Adrenal gland (tissue), 19 donors: ENCODE measurements at places on chromosomes 11 and 22. TPM values are rescaled to one million over a fixed set of nuclear protein-coding genes. Genes with fewer than 3 reads are reported as not detected.

GRCh38 chr11:10604798-10605197 lies 36.3 kb upstream of the LYVE1 start:
- DNase-seq, result no peak

- DNase-seq, result no peak
These were observed 5.3 kb downstream of the BDNF start for GRCh38 chr11:27694992-27695391.

GRCh38 chr11:28616160-28616965 lies 508.2 kb downstream of the METTL15 start:
- DNase-seq, result no peak

DNA sequence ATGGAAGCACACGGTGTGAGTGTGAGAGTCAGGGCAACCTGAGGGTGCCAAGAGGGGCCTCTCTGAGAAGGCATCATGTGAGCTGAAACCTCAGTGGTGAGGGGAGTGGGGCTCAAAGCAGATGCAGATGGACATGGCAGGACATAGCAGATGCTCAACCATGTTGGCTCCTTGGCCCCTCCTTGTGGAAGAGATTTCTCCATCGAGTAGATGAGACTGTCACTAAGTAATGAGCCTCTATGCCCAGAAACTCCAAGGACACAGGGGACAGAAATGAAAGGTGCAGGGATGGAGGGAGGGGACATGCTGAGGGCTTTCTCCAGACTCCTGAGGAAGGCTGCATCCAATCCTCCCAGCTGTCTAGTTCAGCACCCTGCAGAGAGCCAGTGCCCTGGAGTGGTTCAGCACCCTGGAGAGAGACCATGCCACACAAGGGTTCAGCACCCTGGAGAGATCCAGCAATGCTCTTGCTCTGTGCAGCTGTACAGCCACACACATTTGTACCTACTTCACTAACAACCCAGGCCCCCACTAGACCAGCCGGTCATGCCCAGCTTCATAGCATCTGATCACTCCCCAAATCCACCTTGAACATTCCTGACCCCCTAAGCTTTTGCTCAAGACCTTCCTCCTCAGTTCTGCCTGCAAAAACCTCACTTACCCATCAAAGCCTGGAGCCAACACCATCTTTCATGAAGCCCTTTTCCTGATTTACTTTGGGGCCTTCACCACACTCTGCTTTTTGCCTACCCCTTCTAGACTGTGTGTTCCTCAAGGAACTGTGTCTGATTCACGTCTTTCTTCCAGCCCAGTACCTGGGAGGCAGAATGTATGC lies 252.0 kb downstream of the CTTN start:
- peak; percentile 74 for DNase-seq

DNA sequence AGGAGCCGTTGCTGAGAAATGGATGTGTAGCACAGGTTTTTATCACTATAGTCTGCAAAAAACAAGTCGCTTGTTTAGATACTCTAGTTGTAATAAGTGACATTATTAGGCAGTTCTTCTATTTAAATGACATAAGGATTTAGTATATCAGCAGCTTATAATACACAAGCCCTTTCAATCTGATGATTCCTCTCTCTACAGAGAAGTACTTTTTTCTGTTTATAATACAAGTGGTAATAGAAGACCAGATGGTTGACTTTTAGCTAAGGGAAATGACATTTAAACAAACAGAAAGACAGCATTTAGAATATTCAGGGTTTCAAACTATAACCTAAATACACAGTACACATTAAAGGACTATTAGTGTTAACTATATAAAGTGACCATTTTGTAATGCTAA lies 60.4 kb downstream of the IMMP1L start:
- DNase-seq, result no peak

DNA sequence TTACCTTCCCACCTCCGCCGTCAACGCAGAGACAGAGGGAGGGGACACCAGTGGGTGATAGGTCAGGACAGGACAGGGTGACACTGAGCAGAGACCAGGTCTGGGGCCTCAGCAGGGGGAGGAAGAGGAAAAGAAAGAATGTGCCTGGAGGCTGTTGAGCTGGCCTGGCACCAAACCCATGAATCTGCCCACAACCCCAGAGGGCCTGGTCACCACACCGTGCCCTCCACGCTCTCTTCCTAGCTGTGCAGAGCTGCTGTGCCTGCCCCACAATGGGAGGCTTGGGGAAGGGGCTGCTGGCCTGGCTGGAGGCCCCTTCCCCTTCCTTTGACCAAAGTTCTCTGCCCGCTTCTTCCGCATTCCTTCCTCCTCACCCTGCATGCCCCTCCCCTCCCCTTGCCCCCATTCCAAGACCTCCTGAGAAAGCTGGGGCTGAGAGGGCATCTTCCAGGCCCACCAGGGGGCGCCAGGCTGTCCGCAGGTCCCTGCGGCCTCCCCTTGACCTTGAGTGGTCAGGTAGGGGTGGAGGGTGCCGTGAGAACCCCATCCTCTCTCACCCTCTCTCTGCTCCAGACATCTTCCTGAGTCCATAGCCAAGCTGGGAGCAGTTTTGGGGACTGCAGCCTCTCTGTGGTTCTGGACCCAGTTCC lies 11.0 kb upstream of the CACNA1I start:
- peak; percentile 35 for DNase-seq

DNA sequence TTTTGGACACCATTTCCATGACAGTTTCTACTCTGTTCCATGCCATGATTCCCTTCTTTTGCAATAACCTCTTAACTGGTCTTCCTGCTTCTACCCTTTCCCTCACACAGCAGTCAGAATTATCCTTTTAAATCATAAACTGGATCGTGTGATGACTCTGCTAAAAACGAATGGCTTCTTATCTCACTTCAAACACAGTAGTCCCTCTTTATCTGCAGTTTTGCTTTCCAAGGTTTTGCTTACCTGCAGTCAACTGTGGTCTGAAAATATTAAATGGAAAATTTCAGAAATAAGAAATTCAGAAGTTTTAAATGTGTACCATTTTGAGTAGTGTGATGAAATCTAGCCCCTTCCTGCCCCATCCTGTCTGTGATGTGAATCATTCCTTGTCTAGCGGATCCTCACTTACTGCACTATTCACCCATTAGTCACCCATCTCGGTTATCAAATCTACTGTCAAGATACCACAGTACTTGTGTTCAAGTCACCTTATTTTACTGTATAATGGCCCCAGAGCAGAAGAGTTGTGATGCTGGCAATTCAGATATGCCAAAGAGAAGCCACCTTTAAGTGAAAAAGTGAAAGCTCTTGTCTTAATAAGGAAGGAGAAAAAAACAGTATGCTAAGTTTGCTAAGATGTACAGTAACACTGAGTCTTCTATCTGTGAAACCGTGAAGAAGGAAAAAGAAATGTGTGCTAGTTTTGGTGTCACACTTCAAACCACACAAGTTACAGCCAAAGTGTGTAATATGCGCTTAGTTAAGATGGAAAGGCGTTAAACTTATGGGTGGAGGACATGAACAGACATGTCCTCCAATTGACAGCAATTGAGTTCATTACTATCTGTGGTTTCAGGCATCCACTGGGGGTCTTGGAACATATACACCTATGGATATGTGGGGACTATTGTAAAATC lies 283.0 kb downstream of the DDX10 start:
- DNase-seq, result no peak

- no peak for DNase-seq
These were observed 12.3 kb downstream of the KCNJ1 start for GRCh38 chr11:128854841-128855240.

DNA sequence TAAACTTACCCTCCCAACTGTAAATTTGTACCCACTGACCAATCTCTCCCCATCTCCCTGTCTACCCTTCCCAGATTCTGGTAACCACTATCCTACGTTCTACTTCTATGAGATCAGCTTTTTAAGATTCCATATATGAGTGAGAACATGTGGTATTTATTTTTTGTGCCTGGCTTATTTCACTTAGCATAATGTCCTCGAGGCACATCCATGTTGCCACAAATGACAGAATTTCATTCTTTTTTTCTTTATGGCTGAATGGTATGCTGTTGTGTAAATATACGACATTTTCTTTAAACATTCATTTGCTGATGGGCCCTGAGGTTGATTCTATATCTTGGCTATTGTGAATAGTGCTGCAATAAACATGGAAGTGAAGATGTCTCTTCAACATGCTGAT lies 74.7 kb upstream of the RRM1 start:
- no peak for DNase-seq

DNA sequence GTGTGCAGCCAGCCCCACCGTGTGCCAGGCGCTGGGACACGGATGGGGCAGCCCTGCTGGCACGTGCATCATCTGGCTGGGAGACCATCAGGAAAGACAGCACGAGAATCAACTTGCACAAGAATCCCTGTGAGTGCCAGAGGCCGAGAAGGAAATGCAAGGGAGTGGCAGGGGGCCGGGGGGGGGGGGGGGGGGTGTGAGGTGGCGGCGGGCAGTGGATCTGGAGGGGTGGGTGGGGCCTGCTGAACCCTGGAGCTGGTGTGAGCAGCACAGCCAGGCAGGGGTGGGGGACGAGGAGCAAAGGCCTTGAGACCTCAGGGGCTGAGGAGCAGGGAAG lies 14.0 kb upstream of the FLRT1 start:
- DNase-seq, result no peak

GRCh38 chr11:34866375-34866774 lies 49.8 kb downstream of the APIP start:
- DNase-seq, result no peak

DNA sequence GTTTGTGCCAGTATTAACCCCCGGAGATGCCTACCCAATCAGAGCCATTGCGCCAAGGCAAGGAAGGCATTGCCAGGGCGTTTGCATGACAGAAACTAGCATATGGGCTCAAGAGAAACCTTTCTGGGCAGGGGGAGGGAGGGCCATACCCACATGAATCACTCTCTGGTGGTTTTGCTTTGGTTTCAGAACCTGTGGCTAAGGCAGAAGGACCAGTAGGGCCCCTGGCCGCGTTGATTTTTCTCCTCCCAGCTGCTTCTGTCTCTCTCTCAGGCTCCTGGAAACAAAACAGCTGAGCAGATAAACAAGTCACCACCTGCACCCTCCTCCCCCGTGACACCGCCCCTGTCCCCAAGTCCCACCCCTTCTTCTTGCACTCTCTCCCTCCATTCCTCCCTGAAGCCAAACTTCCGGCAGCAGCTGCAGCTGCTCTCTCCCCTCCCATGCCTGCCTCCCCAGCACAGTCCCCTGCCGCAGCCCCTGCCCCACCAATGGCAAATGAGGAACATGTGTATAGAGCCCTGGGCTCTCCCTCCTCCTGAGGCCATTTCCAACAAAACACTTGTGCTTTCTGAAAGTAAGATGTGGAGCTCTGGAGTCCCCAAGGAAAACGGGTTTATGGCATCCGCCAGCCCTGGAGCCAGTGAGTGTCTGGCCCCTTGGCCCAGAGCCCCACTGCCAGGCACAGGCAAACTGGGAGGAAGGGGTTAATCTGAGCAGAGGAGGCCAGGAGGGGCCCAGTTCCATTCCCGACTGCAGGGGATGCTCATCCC lies 39.0 kb upstream of the ADA2 start:
- peak; percentile 64 for DNase-seq

- no peak for DNase-seq
These were observed 65.3 kb upstream of the SLN start for GRCh38 chr11:107777110-107777509.

GRCh38 chr22:46651316-46651715 lies 31.1 kb downstream of the GRAMD4 start:
- DNase-seq, result no peak

GRCh38 chr11:97772705-97773104 lies 1248.0 kb upstream of the CNTN5 start:
- DNase-seq, result no peak

- DNase-seq, result no peak
These were observed 911 bp downstream of the A4GALT start for GRCh38 chr22:42719656-42720262.

DNA sequence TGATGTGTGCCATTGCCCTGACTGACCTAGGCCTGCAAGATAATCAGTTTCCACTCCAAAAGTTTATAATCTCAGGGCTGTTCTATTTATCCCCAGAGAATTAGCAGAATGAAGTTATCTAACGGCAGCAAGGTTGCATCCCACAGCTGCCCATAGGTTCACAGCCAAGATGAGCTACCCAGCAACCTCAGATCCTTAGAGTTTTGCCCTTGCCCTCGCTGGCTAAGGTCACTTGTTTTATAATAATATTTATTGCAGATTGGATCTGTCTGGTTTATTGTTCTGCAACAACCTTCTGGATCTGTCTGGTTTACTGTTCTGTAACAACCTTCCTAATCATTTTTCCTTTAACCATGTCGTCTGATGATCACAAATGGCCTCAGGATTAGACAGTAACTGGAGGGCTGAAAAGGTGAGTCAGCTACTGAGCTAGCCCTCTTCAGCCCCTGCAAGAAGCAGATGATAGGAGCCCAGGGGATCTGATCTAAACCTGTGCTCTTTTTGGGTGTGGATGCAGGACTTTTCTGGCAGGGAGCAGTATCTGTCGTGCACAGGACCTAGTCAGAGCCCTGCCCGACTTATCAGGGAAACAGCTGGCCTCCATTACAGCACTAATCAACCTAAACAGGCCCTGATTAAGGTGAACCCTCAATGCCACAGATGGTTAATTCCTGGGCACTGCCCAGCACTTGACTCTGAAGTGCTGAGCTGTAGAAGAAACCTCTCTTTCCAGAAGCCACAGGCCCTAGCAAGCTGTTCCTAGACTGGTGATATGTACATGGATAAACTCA lies 642.9 kb upstream of the KIRREL3 start:
- DNase-seq, result no peak

DNA sequence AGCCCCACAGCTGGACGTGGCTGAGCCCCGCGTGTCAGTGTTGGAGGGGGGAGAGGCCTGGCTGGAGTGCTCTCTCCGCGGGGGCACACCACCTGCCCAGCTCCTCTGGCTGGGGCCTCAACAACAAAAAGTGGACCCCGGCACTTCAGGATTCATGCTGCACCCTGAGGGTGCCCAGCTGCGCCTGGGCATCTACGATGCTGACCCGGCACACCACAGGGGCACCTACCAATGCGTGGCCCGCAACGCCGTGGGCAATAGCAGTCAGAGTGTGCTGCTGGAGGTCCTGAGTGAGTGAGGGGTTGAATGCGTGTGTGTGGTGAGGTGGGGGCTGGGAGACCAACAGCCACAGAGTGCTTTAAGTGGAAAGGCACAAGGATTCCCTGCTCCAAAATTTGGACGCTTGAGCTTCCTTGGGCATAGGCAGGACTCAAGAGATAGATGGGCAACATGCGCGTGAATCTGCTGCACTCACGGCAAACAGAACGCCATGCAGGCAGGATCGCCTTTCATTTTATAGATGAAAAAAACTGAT lies 7.6 kb downstream of the VSIG10L2 start:
- DNase-seq, result no peak

GRCh38 chr11:1576825-1577224 lies 4.8 kb upstream of the DUSP8 start:
- no peak for DNase-seq

GRCh38 chr11:2444821-2445745 lies at the start of gene KCNQ1:
Gene KCNQ1 (plus strand): TSS chr11:2445008. CDS start chr11:2445099, 91 bp downstream.
- DNase-seq, result peak; percentile 82

Gene TMPRSS13
- total RNA-seq, result 0.13 TPM

Gene NXPE2
- total RNA-seq, result not detected

Gene TEX12
- total RNA-seq, result not detected

Gene ARSA
- total RNA-seq, result 61.6 TPM

Gene LIF
- total RNA-seq, result 4.1 TPM

Gene KCNJ1
- total RNA-seq, result not detected

Gene PRR33
- not detected for total RNA-seq

Gene ACR
- 0.41 TPM for total RNA-seq

Gene GALNT18
- 8.5 TPM for total RNA-seq

Gene TMEM86A
- 8.4 TPM for total RNA-seq

Gene CYP2R1
- total RNA-seq, result 29.7 TPM
